ENCODE measurements at places on chromosomes 6 and 20.

- DNase-seq: no peak
These were observed 39.5 kb downstream of the HDDC2 start for GRCh38 chr6:125262016-125263013.

DNA sequence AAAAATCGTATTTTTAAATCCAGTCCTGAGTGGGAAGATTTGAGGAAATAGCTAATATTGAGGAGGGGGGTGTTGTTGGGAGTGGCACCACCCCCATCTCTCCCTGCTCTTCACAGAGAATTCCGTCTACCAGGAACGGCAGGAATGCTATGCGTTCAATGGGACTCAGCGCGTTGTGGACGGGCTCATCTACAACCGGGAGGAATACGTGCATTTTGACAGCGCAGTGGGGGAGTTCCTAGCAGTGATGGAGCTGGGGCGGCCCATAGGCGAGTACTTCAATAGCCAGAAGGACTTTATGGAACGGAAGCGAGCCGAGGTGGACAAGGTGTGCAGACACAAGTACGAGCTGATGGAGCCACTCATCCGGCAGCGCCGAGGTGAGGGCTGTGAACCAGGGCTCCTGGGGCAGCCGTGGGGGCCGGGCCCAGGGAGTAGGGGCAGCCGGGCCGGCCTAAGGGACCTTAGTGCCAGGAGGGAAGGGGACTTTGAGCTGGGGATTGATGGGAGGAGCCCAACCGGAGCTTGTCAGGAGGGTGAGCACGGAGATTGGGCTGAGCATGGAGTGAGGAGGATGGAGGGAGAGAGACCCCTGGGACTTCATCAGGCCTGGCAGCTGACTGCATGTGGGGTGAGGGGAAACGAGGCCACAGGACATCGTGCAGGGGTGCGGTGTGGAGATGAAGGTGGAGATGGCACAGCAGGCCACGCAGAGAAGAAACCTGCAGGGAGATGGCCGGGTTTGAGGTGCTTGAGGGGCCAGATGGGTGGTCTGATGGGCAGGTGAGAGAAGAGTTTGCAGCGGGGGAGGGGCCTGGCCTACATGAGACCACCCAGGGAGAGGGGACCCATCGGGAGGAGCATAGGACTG, 41.3 kb downstream of the HLA-DPB1 start:
- peak; percentile 72 for DNase-seq

DNA sequence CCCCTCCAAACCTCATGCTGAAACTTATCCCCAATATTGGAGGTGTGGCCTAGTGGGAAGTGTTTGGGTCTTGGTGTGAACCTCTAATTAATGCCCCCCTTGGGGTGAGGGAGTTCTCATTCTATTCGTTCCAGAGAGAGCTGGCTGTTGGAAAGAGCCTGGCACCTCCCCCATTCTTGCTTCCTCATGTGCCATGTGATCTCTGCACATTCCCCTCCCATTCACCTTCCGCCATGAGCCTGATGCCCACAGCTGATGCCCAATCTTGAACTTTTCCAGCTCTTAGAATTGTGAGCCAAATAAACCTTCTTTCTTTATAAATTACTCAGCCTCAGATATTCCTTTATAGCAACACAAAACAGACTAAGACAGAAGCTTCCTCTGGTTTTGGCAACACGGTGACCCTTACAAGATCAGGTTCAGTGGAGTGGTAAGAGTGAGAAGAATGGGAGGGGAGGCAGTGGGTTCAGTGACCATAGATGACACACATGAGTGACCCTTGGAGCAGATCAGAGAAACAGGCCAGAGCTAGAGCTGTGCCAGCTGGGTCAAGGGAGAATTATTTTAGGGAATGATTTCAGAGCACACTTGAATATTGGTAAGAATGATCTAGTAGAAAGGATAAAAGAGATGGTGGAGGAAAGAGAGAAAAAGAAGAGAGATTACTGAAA, 176.4 kb downstream of the LY86 start:
- no peak for DNase-seq

GRCh38 chr6:6508643-6509042, 79.9 kb upstream of the LY86 start:
- no peak for DNase-seq

DNA sequence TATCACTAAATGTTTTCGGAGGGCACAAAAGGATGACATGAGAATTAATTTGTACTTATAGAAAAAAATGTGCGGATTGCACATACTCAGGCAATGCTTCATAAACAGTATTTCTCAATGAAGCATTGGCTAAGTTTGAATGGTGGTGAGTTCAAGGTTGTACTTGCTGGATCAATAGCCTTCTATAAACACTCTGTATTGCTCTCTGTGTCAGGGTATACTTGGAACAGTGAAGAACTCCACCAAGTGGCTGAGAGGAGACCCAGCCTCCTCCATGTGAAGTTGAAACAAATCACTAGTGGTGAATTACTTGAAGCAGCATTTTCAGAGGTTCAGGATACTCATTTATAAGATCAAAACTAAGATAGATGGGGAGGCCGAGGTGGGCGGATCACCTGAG, 360.6 kb downstream of the RIMS1 start:
- peak; percentile 69 for DNase-seq

DNA sequence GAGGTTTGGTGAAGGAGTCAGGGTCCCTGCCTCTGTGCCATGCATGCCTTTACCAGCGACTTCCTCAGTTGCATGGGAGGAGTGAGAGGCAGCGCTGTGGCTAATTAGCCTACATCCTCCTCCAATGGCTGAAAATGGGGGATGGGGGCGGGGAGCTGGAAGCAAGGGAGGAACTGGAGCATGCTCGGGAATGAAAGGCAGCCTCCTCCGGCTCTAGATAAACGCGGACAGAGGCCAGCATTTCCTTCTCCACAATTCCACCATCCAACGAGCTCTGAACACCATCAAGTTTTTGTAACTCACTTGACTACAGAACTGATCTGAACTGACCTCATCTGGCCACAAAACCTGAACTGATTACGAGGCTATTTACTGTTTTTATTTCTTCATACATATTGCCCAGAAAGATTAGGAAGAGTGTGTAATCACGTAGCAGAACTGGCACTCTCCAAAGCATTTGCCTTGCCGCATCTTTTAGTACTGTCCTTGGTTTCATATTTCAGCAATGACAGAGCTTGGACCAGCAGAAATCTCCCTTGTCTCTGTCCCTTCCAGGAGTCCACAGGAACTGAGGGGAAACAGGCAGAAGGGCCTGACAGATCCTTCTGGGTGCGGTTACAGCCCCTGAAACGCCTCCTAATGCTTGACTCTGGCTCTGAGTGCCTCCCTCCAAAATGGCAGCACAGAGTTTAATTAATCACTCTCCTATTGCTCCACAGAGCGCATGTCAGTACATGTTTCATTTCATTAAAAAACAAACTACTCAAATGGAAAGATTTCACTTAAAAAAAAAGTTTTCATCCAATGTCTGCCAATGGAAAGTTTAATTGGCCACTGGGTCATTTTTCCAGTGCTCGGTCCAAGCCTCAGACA, 58.2 kb upstream of the TRAF3IP2 start:
- DNase-seq: peak; percentile 96

DNA sequence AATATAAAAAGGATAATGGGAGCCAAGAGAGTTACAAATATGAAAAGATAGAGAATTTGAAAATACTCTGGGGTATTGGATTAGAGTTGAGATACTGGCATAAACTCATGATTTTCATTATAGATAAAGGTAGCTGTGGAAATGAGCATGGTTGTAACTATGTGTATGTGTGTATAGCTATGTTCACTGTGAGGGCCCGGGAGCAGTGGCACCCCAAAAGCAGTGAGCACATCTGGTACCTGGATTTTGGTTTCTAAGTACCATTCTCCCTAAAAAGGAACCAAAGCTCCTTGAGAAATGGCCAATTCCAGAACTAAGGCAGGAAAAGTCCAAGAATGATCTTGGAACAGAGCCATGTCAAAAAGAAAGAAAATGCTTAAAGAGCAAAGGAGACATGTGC, 202.4 kb upstream of the QKI start:
- no peak for DNase-seq

- DNase-seq: no peak
These were observed 12.9 kb downstream of the BTN2A1 start for GRCh38 chr6:26470643-26471042.

GRCh38 chr6:143375022-143375585, 75.4 kb downstream of the ADAT2 start:
- DNase-seq: no peak

GRCh38 chr20:56245761-56246160, 2.8 kb upstream of the MC3R start:
- DNase-seq: peak; percentile 11

DNA sequence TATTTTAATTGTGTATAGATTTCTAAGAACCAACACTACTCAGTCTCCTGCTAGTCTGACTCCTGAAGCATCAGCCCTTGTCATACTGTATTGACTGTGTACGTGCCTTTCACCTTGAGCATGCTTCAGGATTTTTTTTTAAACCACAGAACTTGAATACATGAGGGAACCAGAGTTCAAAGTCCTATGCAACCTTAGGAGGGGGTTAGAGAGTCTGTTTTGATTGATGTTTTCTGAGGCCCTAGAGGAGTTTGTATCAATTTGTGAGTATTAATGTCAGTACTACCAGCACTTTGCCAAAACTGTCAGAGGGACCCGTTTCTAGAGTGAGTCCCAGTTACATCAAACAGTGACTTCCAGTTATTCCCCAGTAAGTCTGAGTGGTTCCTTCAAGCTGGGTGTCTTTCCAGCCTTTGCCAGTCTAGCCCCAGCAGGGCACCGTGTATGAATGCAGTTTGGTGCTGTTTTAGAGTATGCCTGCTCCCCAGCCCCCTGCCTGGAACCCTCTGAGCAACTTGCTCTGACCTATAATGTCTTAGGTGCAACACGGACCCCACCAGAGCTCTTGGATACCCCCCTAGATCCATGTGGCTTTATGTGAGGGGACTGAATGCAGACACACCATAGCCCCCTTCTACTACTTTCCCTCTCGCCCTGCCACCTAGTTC, 8.5 kb downstream of the TP53INP2 start:
- DNase-seq: no peak

DNA sequence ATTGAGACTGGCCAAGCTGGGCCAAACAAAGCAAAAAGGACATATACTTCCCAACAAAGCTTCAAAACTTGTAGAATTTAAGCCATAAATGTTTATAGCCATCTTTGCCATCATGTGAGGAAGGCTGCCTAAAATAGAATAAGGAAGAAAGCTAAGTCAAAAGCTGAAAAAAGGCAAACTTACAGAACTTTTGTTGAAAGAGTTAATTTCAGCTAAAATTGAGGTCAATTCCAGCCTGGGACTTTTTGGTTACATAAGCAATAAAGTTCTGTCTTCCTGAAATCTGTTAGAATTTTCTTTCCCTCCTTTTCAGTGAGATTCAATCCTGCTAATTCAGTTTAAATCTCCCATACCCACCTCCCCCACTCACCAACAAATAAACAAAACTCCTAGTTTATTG, 227.9 kb upstream of the MARCKS start:
- DNase-seq: no peak

- DNase-seq: no peak
These were observed 114.3 kb upstream of the SLC2A12 start for GRCh38 chr6:134166511-134167261.

DNA sequence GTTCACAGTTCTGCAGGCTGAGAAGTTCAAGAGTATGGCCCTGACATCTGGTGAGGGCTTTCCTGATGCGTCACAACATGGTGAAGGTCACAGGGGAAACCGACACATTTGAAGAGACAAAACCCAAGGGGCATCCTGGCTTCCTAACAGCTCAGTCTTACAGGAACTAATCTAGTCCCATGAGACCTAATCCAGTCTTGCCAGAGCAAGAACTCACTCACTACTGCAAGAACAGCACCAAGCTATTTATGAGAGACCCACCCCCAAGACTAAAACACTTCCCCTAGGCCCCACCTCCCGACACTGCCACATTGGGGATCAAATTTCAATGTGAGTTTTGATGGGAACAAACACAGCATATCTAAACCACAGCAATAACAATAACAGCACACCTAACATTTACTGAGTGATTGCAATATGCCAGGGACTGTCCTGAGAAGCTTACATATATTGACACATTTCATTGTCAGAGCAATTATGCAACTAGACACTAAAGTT, 46.6 kb downstream of the TPBG start:
- no peak for DNase-seq

DNA sequence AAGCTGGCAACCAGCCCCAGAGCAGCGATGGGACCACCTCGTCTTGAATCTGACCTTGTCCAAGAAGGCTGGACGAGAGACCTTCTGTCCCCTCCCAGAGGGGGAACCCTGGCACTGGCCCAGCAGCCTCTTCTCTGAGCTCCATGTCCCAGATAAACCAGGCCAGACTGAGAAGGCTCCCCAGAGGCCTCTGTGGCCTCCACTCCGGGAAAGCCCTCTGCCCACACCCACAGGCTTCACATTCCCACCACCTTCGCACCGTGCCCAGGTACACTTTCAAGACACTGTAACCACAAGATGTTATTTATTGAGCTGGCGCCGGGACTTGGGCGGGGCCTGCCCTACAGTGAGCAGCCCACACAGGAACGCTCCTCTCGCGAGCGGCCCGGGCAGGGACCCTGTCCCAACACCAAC, 33.2 kb downstream of the ADA start:
- no peak for DNase-seq

- peak; percentile 88 for DNase-seq
These were observed 14.5 kb downstream of the GNL1 start for GRCh38 chr6:30541515-30542403.

GRCh38 chr20:31841928-31842327, 3.5 kb downstream of the FOXS1 start:
- no peak for DNase-seq

GRCh38 chr6:36357872-36358225, 21.2 kb upstream of the BNIP5 start:
- no peak for DNase-seq

DNA sequence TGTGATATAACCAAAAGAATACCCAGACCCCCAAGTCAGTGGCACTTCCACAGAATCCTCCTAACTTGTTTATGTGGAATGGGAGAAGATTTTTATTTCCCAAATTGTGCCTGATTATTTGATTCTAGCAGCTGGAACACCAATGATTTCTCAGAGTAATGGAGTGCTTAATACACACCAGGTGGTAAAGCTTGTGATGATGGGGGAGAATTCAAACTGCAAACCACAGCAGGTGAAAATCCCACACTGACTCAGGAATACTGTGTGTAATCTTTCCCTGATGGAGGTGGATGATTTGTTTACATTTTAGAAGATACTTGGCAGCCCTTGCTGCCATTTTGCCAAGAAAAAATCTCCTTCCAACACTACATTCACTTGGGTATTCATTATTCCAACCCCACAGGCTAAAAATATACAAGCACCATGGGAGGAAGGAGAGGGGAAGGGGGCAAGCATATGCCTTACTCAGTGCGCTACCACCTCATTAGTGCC, 212.7 kb upstream of the PLN start:
- DNase-seq: no peak

- no peak for DNase-seq
These were observed 10.6 kb downstream of the MYB start for GRCh38 chr6:135191508-135192255.

All from mesendoderm (in vitro differentiated cells).